ENCODE measurements at places on chromosomes 6 and 20.

- DNase-seq = no peak
Measured at GRCh38 chr6:117072134-117072533, 193.2 kb upstream of the VGLL2 start.

DNA sequence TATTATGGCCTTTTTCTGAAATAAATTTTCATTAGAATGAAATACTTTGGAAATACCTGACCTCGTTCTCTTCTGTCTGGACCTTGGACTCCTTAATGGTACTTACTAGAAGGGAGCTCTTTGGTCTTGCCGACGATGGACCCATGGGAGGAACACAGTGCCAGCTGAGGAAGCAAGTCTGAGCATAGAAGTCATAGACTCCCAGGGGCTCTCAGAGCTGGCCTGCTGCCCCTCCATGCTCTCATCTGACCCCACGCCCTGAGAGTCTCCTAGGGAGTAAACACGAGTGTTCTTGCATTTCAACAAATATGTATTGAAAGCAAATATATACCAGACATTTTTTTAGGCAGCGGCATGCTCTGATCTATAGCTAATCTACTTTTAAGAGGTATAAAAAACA, 87.8 kb downstream of the PLEKHG1 start:
- DNase-seq = no peak

DNA sequence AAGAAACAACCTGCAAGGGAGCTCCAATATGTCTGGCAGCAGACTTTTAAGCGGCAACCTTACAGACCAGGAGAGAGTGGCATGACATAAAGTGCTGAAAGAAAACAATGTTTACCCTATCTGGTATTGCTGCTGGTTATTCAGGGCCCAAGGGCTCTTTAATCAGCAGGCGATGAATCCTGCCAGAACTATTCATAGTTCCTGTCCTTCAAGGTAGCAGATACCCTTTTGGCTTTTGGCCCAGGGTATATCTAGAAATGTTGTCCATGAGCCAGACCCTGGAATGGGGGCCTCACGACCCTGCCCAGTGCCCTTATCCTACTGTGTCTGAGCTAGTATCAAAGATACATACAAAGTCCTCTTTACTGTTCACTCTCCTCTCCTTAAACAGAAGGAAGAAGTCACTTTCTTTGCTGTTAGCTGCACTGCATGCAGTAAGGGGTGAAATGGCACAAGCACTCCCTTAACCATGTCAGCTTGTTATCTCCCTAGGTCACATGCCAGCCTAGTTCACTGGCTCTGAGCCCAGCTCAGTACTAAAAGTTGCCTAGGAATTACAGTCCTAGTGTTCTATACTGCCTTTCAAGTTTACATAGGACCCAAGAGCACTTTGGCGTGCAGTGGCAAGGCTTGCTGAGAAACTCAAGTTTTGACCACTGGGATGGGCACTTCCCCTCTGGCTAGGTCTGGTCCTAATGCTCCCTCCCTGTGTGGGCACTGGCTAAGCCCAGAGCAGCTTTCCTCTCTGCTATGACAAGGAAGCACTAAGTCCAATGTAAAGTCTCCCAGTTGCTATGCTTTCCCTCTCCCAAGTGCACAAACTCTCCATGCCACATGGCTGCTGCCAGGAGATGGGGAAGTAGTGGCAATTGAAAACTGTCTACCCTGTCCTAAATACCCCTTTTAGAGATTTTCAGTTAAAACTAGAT, 122.0 kb downstream of the HTR1B start:
- DNase-seq = no peak

DNA sequence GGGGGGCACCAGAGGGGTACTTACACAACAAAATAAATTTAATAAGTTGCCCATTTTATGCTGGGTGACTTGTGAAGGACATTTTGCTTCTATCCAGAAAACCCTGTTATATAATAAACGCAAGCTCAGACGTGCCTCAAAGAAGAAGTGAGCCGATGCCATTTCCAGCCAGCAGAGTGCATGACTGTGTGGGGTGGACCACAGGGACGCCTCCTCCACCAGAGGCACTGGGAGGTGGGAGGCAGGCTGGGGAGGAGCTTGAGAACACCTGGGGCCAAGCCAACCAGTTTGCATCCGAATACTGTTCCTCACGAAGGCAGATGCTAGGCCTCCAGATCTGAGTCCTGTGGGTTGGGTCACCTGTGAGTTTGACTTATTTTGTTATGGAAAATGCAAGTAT, 363.8 kb downstream of the RNGTT start:
- DNase-seq = no peak

DNA sequence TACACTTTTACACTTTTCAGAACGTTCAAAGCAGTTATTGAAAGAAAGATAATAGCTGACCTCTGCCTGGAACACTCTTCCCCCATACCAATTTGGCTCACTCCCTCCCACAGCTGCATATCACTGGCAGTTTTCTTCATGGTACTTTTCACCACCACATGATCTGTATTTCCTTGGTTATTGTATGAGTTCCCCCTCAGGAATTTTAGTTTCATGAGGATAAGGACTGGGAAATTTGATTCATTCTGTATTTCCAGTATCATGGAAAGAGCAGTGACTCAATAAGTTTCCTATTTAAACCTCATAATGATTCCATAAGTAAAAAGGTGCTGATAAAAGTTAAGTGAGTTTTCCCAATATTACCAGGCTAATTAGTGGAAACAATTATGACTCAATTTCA, 16.0 kb downstream of the HTR1B start:
- no peak for DNase-seq

- no peak for DNase-seq
Measured at GRCh38 chr6:5425797-5426196, 164.5 kb downstream of the FARS2 start.

- no peak for DNase-seq
Measured at GRCh38 chr6:31353384-31353945, 3.5 kb downstream of the HLA-B start.

- no peak for DNase-seq
Measured at GRCh38 chr6:164075981-164076615, 661.6 kb downstream of the QKI start.

- peak; percentile 27 for DNase-seq
Measured at GRCh38 chr6:26420688-26421171, 18.7 kb downstream of the BTN3A1 start.

DNA sequence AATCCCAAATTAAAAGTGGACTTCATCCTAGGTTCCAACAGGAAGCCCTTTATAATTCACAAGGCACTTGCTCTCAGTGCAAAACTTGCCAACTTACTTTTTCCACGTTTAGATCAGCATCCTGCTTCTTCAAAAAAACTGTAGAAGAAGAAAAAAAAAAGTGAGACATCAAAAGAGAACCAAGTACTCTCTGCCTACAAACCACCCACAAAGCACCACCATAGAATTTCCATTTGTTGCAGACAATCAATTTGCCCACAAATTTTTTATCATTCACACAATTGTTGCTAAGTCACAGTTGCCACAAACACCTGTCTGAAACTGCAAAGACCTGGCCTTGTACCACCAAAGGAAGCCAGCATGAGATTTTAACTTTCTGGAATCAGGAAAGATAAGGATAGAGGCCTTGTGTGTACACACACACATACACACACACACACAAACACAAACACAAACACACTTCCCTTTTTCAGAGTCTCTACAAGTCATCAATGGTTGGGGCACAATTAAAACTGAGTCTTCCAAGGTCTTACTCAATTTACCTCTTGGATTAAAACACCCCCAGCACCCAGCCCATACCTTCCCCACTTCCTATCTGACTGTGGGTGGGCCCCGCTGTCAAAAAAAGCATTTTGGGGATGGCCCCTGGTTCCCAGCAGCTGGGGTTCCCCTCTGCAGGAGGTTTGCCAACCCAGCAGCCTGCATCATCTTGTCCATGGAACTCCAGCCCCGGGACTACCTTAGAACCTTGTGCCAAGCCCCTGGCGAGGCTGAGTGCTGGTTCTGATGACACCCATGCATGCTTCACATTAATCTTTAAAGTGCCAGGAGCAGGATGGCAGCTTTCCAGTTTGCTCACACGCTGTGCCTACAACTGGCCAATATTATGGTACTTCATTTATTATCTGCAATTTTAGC, 26.5 kb downstream of the FYN start:
- DNase-seq = no peak

DNA sequence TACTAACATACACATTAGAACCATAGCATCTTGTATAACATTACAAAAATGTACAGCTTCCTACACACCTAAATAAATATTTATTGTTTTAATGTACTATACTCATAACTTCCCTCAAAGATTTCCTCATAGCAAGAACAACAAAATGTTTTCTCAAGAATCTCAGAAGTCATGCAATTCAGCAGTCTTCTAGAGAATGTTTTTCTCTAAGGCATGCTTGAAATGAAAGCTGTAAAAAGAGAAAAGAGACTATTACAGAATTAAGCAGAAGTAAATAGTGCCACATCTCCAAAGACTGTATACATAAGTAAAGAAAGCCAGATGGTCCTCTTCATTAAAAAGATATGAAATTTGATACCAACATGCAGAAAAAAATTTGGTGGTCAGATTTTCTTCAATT, 672.2 kb downstream of the EPM2A start:
- DNase-seq = no peak

DNA sequence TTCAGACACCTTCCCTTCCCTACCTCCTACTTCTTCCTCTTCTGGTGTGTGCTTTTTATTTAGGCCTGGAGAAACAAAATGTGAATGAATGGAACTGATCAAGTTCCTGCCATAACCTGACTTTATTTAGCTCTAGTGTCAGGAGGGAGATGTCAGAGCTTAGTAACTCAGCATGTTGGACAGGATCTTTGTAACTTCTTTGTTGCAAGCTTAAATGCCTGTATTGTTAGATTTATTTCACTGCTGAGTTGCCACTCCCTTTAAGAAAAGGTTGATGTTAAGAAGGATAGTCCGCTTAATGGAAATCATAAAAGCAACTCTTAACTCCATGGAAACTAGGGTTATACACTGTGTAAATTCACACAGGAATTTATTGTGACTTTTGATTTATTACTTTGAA, 2.2 kb downstream of the FAM120B start:
- no peak for DNase-seq

- peak; percentile 85 for DNase-seq
Measured at GRCh38 chr6:143536866-143537691, 25.6 kb upstream of the FUCA2 start.

DNA sequence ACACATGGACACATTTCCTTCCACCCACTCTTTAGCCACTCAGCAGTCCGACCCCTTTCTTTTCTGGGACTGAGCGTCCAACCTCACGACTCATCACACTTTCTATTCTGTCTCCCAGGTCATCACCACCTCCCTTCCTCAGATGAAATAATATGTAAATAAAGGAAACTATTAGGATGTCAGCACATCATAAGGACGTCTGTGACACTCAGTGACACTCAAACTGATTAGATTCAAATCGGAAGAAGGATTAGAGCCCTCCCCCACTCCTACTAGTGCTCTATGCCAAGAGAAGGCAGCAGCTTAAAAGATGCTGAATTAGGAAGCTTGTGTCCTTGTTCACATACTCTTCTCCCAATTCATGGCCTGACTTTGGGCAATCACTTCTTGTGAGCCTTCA, 113.6 kb downstream of the TNFRSF21 start:
- DNase-seq = no peak

DNA sequence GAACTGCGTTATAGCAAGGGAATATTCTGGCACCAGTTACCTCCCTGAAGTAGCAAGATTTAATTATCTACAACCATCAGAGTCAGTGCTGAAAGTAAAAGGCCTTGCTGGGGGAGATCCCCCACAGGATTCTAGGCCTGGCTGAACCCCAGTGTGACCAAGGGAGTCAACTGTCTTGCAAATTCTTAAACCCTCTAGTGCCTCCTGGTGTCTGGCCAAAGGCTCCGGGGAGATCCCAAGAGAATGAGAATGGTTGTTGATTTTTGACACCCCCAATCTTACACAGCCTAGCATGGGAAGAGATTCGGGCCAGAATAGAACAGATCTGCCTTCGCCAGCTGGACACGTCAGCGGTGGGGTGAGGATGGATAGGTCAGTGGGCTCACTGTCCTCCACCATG, 179.4 kb downstream of the ERMARD start:
- DNase-seq = peak; percentile 11

- DNase-seq = peak; percentile 17
Measured at GRCh38 chr6:87396595-87397392, 11.0 kb upstream of the CFAP206 start.

DNA sequence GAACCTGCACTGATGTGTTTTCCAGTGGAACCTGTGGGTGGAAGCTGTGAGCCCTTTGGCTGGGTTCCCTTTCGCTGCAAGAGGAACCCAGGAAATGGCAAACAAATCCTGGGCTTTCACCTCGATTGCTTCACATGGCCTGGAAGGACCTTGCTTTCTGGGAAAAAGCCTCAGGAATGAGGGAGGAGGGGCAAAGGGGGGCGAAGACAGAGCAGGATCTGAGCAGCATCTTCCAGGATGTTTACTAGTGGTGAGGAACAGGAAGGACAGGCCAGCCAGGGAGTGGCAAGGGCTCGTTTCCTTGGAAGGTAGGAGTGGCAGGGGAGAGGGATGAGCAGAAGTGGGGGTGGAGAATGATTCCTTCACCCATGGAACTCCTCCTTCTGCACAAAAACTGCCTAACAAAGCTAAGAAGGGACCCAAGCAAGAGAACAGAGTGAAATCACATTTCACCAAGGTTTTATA, 5.9 kb downstream of the SLC2A10 start:
- DNase-seq = no peak

GRCh38 chr6:42211726-42212125, 5.9 kb downstream of the MRPS10 start:
- DNase-seq = no peak

- DNase-seq = no peak
Measured at GRCh38 chr6:47524136-47524845, 46.7 kb downstream of the CD2AP start.

Measured in HL-60 (cell line).